A549 treated with ZK216348 at 1 μM for 4 hours (cell line): ENCODE measurements at places on chromosomes 2 and 18. TPM values are rescaled to one million over a fixed set of nuclear protein-coding genes. Genes with fewer than 3 reads are reported as not detected.

MTERF4 gene
- total RNA-seq, result 23.5 to 30.9 TPM (median 25.3 TPM) in 5 replicates

REEP1 gene
- 0.68 to 1.3 TPM (median 1.0 TPM) in 5 replicates for total RNA-seq

AQP4 gene
- not detected in 5 replicates for total RNA-seq

CCL20 gene
- total RNA-seq, result 3.4 to 9.4 TPM (median 4.8 TPM) in 5 replicates

SLC8A1 gene
- 0.27 to 0.57 TPM (median 0.41 TPM) in 5 replicates for total RNA-seq

SPDYA gene
- total RNA-seq, result 0.14 to 0.33 TPM (median 0.27 TPM) in 4 of 5 replicates, not detected in the other

CFAP210 gene
- 0.13 to 0.89 TPM (median 0.41 TPM) in 5 replicates for total RNA-seq

SIX3 gene
- total RNA-seq, result 0.81 to 1.6 TPM (median 1.4 TPM) in 5 replicates

RUFY4 gene
- not detected in 5 replicates for total RNA-seq
